ENCODE measurements at places on chromosomes 5 and 9.

- DNase-seq, result no peak
These were observed 258.0 kb downstream of the YTHDC2 start for GRCh38 chr5:113771483-113771882.

- DNase-seq, result no peak
These were observed 72.3 kb downstream of the EHMT1 start for GRCh38 chr9:137690930-137691645.

GRCh38 chr9:116913536-116913935 lies 226.4 kb downstream of the TRIM32 start:
- no peak for DNase-seq

GRCh38 chr5:172370648-172371545 lies 83.4 kb downstream of the SH3PXD2B start:
- DNase-seq, result peak; percentile 66

- DNase-seq, result peak; percentile 50
These were observed 135.6 kb upstream of the PPP1R26 start for GRCh38 chr9:135343837-135344522.

GRCh38 chr9:125525921-125526631 lies 180.9 kb downstream of the MAPKAP1 start:
- no peak for DNase-seq

- no peak for DNase-seq
These were observed 41.7 kb downstream of the PALM2AKAP2 start for GRCh38 chr9:109821711-109822110.

GRCh38 chr9:83620841-83621636 lies 1.9 kb upstream of the IDNK start:
- DNase-seq, result peak; percentile 40

DNA sequence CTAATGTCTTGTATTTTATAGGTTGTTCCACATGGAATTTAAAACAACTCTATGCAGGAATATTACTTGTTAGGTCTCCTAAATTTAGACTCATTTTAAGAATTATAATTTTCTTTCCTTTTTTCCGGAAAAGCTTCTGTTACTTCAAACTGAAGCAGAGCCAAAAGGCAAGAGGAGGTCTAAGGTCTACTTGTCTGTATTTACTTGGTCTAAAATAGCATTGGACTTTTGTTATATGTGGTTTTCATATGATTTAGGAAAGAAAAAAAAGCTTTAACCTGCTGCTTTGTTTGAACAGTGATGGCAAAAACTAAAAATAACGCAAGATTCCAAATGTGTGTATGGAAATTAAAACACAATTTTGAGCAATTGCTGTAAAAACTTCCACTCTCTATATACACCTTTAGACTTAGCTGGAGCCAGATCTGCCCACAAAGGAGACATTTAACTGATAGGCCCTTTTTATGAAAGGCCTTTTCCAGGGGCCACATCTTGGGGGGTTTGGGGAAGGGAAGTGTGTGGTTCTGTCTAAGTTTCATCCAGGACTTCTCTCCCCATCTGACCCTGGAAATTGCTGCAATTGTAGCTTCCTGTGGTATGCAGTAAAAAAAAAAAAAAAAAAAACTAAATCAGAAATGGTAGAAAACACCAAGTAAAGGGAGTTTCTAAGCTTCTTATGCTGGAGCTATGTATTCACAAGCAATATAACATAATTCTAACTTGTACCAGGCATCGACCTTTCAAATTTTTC lies 307.7 kb upstream of the MEF2C start:
- DNase-seq, result no peak

DNA sequence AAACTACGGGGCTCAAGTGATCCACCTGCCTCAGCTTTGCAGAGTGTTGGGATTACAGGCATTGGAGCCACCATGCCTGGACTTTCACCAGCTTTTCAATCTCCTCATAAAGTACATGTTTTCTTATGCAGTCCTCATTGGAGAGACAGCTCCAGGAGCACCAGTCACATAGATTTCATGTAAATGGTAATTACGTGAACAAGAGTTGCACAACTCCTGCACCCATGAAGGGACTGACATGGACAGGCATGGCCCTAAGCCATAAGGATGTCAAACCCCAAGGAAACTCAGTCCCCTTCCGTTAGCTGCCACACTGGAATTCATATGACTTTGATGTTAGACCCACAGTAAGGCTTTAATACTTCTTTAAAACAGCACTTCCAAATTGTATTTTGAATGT lies 7.6 kb upstream of the ADGRV1 start:
- no peak for DNase-seq

DNA sequence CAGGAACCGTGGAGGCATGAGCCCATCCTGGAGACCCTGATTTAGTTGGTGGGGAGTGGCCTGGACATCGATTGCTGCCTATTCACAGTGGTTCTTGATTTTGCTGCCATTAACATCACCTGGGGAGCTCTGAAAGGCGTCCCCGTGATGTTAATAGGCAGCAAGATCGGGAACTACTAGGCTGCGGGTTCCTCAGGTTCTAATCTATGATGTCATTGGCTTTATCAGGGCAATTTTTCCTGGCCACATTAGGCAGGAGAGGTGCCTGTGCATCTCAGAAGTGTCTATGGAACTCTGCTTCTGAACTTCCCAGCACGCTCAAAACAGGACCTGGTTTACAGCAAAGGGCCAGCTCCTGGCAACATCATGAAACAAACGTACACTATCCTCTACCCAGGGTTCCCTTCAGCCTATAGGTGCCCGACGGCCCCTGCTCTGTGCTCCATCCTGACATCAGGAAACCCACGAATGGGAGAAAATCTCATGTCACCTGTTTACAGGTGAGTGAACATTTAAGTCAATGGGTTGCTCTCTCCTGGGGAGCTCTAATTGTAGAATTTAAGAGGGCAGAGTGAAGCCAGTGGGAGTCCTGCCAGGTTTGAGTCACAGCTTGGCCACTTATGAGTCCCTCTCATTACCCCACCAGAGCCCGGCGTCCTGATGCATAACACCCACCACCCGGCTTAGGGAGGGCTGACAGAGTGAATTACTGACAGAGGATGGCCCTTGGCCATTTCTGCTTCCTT lies 49.4 kb downstream of the ROPN1L start:
- no peak for DNase-seq

DNA sequence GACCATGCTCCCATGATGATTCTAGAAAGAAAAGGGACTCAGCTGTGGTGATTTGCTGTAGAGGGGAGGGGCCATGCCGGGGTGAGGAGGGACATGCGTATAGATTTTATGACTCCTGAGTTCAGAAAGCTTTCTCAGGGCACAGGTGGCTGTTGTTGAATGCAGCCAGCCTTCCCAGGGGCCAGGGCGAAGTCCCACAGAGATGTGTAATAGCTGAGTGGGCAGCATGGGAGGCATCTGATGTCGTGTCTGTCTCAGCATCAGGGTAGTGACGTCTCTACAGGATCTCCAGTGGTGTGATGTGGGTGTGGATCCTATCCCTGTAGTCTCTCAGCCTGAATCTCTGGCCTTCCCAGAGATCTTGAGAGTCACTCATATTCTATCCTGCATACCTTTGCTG lies 7.8 kb upstream of the BOD1 start:
- DNase-seq, result no peak

- DNase-seq, result no peak
These were observed 149.1 kb downstream of the ATP10B start for GRCh38 chr5:160702934-160703333.

GRCh38 chr5:72248410-72248981 lies 71.5 kb downstream of the MRPS27 start:
- DNase-seq, result no peak

- no peak for DNase-seq
These were observed 510 bp downstream of the NOXA1 start for GRCh38 chr9:137423514-137424291.

DNA sequence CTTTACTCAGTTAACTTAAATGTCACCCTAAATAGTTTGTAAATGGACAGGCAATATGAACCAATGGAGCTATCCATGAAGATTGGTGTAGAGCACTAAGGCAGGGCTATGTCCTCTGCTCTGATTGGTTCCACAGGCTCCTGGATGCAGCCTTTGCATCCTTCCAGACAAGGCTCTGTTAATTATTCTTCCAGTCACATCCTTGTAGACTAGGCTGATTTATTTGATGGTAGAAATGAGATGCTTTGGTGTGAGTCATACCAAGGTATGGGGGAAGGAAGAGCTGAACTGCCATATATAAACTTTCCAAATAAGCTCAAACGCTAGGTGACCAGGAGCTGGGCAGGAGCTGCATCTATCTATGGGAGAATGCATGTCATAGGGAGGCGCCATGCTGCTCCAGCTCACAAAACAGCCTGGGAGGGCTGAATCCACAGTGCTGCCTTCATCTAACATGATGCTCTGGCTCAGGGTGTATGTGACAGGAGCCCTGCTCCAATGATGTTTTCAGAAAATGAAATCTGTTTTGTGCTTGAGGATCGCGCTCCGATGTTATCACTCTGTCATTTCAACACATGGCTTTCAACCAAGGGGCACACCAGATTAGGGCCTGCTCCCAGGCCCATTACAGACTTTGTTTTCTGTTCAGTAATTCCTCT lies 818.0 kb upstream of the ZNF608 start:
- no peak for DNase-seq

DNA sequence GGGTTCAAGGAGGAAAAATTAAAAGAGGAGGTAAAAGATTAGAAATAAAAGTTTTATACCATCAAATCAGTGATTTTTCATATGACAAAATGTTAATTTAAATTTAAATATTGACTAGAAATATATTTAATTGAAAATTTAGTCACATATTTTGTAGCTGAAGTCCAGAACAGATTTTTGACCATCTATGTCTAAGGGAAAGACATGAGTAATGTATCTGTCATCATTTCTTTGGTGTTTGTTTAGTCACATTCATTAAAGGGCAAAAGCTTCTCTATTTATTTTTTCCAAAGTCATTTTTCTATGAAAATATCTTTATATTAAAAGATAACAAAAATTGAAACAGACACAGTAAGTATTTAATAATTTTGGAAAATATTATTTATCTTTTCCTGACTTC lies 252.0 kb upstream of the ISL1 start:
- DNase-seq, result no peak

Data from DND-41 (cell line).